ENCODE measurements at places on chromosomes 11 and 22.

DNA sequence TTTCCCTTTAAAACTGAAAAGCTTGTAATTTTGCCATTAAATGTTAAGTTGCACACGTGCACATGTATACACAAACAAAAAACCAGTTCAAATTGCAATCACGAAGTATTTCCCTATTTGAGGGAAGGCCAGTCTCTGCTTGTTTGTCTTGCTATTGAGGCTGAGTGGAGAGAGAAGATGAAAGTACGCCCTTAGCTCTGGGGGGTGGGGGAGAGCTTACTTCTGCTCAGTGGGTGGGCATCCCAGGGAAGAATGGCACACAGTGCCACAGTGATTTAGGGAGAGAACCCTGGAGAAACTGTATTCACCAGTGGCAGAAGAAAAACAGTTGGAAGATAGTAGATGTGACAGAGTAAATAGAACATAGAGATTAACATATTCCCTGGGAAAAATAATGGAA lies 8.7 kb downstream of the YAP1 start:
- no peak for DNase-seq

- DNase-seq: peak; percentile 17
Measured at GRCh38 chr11:32033067-32033466, 57.8 kb upstream of the RCN1 start.

GRCh38 chr11:132551016-132551415 lies 981.3 kb downstream of the OPCML start:
- DNase-seq: no peak

- no peak for DNase-seq
Measured at GRCh38 chr11:119181677-119182412, 3.4 kb upstream of the NHERF4 start.

DNA sequence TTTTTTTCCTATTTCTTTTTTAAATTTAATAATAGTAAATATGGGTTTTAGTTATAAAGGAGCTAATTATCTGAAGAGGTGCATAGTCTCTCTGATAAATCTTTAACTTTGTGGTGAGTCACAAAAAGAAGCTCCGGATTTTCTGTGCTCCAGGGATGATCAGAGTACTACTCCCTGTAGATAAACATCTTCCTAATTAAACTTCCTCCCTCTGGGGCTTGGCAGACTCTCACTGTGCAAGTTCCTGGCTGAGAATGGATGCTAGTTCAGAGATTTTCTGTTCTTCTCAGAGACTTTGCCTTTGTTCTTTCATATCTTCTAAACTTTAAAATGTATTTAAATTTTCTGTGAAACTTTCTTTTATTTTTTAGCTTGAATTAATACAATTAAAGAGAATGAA lies at the start of gene OR10G7:
Gene OR10G7 (minus strand): TSS at position 72 of the 400 bp plus-strand sequence. CDS start 2,324 bp downstream, outside the sequence.
- DNase-seq: no peak

DNA sequence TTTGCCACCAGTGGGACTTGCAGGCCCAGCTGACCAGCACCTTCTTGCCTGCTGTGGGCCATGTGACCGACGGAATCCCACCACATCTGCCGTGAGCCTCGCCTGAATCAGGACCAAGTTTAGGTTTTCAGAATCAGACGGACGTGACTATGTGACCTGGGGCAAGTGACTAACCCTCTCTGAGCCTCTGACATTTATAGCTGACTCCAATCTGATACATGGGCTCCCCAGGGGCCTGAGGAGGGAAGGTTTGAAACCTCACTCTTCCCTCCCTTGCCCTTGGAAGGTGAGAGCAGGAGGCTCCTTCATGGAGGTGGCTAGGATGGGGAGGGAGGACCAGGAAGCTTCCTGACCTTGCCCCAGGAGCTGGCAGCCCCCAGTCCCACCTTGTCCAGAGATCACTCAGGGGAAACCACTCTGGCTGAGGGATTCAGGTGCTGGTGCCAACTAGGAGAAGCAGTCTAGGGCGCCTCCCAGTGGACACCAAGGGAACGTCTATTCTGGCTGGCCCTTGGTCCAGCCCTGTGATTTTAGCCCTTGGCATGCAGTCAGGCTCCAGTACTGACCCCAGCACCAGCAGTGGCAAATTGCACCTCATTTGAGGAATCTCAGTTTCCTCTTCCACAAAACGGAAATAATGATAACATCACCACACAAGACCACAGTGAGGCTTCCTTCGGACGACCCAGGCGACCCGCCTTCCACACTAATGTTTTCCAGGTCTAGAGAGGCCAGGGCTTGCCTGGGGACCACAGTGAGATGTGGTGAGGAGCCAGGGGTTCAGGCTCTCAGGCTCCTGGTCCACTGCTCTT lies 47.2 kb upstream of the SYT7 start:
- peak; percentile 60 for DNase-seq

GRCh38 chr11:86738568-86738967 lies 61.8 kb upstream of the PRSS23 start:
- DNase-seq: no peak

DNA sequence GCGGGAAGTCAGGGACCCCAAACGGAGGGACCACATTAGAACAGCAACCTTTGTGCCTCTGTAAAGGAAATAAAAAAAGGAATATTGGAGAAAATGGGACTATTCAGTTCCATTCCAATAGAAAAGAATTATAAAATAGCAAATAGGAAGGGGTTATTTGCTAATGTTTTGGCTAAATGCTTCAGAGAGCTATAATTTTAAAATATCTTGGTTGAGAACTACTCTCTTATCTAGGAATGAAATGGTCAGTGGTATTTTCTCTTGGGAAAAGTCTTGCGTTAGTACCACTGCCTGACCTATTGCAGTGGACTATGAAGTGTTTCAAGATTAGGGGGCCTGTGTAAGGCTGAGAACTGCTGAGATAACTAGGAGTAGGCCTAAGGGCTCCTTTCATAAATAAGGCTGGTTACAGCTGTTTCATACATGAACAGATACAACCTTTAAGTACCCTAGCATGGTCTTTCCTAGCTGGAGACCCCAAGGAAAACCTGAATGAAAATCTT lies 6.9 kb upstream of the WEE1 start:
- DNase-seq: peak; percentile 58

DNA sequence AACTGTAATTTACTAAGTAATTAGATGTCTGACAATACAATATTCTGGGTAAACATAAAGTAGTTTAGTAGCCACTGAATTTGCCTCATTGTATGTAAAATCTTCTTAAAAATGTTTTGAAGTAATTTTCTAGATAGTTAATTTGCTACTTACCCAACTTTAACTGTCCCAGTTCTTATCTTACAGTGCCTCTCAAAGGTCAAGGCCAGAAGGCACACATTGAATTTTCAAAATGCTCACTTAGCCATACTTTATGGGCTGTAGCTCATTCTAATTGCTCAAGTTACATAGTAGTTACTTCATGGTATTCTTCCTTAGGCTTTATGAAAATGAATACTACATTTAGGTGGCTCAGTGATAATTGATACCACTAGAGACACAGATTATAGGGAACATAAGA lies 666.6 kb downstream of the CNTN5 start:
- DNase-seq: no peak

DNA sequence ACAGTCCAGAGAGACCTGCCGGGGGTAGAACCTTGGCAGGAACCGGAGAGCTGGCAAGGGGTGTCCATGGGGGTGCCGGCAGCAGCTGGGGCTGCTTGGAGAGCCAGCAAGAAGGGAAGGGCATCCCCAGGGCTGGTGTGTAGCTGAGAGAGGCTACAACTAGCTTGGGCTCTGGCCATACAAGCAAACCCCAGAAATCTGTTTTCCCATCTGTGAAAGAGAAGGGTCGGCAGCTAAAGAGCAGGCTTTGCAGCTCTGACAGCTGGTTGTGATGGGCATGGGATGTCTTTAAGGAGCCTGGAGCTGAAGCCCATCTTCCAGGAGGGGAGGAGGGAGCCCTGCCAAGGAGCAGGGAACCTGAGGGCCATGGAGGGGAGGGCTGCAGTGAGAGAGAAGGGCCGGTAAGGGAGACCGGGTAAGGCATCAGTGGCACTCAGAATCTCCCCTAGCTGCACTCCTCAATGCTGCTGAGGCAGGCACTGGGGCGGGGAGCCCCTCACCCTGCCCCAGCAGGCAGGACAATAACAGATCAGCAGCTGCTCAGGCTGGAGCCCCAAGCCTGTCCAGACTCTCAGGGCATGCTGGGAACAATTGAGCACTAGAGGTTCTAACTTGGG lies 3.9 kb downstream of the CHST1 start:
- no peak for DNase-seq

GRCh38 chr11:8209208-8209807 lies 40.5 kb upstream of the RIC3 start:
- DNase-seq: no peak

GRCh38 chr22:38941488-38941987 lies 15.9 kb upstream of the APOBEC3A start:
- DNase-seq: no peak

DNA sequence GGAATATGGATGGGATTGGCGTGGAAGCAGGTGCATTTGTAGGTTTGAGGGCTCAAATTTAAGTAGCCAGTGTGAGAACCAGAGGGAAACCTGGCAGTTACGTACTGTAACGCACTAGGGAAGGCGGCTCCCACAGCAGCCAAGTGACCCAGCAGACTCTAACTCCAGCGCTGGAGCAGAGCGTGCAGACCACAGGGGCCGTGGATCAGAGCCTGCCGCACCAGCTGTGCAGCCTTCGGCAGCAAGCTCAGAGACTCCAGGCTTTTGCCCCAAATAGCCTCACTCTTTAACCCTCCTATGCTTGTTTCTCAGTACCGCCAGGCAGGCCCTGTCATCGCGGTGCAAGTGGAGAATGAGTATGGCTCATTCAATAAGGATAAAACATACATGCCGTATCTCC lies 12.3 kb downstream of the GLB1L3 start:
- no peak for DNase-seq

GRCh38 chr11:44261800-44262591 lies 47.9 kb downstream of the ALX4 start:
- no peak for DNase-seq

GRCh38 chr22:49012712-49013395 lies 814.8 kb downstream of the BRD1 start:
- no peak for DNase-seq

- no peak for DNase-seq
Measured at GRCh38 chr11:8375460-8375859, 111.8 kb upstream of the LMO1 start.

DNA sequence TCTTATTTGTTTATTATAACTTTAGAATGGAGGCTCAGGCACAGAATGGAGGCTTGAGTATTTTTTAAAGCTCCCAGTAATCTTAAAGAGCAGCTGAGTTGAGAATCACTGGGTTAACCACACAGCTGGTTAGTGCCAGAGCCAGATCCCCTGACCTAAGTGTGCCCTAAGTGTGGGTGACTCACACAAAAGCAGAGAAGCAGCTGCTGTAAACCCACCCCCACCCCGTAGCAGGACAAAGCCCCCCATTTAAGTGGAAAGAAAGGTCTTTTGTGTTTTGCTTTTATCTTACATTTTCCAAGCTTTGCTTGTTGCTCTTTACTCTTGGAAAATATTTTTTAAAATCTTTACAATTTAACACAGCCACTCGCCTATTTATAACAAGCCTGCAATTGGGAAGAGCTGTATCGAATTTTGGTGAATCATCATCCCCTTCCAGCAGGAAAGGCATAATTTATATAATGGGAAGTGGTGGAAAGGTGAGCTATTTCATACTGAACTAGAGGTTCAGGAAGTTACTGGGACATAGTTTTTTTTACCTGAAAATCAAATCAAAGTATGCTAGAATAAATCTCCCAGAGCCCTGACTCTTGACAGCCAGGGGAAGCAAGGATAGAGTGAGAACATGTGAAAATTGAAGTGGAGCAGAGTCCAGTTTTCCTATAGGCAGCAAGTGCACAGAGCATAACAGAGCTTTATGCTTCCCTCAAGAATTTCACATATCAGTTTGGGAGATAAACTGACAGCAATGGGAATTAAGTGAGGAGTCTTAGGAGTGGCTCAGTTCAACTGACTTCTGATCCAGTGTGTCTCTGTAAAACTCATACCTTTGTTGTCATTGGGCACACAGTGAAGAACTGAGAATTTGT lies 405.7 kb downstream of the AASDHPPT start:
- peak; percentile 41 for DNase-seq

DNA sequence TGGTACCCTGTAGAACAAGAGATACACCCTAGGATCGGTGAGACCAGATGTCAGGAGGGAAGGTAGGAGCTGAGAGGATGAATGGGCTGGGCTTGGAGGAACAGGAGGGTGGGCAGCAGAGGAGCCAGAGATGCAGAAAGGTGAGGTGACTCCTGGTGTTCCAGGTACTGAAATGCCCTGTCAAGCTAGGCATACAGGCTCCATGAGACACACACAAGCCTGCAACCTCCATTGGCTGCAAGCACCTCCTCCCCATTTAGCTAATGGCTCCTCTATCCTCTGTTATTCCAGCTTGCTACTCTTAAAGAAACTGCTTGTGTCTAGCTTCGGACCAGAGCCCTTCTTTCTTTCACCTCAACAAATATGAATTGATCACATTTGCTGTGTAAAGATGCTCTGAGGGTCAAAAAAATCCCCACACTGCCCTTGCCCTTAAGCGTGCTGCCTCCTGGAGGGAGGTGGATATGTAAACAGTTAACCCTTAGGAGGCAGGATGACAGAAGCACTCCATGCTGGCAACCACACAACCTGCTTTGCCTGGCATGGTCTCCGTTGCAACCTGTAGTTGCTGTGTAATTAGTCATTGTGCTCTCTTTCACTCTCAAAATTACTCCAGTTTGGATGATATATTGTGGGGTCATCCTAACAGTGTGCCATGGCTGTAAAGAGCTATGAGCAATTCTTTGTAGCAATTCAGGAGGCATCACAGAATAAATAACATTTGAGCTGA lies 156.0 kb downstream of the PKNOX2 start:
- no peak for DNase-seq

All from AG10803 (cell line).